Spleen (tissue), 13 donors: ENCODE measurements at places on chromosomes 11 and 22.

DNA sequence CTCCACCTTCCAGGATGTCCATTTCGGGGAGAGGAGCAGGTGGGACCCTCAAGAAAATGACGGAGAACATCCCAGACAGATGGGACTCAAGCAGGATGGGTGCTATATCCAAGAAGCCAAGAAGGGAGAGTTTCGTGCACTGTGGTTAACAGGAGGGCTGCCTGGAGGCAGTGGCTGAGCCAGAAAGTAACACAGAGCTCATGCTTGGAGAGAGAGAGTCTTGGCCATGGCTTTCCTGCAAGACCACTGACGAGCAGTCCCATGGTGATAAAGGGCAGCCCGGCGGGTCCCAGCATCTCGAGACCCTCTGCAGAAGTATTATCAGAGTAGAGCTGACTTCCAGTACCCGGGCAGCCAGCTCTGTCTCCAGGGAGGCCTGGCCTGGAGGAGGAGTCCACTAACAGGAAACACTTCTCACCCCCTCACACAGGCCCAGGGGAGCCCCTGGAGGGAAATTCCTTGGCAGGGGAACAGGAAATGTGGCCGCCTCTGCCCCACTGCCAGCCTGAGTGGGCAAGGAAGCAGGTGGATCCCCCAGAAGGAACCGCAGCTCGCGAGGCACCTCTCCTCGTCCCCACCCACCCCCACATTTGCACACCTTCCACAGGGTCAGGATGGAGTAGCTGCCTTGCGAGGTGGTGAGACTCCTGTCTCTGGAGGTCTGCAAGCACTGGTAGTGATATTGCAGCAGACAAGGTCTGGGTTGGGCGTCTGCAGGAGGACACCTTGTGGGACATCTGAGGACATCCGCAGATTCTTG, 32.2 kb downstream of the CYTH4 start:
- peak; percentile 81 for DNase-seq

DNA sequence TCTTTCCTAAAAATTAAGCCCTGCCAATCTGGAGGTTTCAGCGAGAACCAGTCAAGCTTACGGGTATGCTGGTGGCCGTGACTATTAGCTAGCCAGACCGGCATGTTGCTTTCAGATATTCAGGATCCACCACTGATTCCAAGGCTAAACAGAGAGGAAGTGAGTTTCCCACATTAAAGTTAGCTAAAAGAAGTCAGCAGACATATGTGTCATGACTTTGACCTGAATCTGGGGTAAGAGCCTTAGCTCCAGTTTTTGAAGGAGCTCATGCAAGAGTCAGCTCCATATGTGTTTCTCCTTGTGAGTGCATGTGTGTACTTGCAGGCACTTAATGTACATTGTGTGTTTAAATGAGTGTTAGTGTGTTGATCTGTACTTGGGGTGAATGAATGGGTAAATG, 1.4 kb downstream of the ZFPL1 start:
- no peak for DNase-seq

GRCh38 chr11:113396690-113397089, 9.1 kb downstream of the ANKK1 start:
- DNase-seq, result peak; percentile 29

- DNase-seq, result no peak
Measured at GRCh38 chr11:11586465-11586864, 35.3 kb downstream of the GALNT18 start.

DNA sequence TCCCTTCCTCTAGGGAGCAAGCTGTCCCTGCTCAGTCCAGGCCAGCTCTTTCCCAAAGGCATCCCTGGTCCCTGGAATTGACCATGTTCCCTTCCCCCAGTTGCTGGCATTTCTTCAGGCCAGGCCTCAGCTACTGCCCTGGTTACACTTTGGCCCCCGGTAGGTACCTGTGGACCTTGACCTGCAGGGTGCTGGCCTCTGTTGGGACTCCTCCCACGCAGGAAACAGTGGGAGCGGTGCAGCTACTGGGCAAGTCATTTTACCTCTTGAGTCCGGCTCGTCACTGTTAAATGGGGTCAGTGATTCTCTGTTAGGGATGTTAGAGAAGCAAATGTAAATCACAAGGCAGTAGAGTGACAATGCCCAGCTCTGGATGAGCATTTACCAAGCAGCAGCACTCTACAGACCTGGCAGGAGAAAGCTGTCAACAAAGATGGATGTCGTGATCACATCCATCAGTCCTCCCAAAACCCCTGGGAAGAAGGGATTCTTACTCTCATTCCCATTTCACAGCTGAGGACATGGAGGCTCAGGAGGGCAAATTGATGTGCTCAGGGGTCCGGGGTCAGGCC, 16.9 kb downstream of the MYO7A start:
- DNase-seq, result no peak
